ENCODE measurements at places on chromosomes 11 and 22. TPM values are rescaled to one million over a fixed set of nuclear protein-coding genes. Genes with fewer than 3 reads are reported as not detected.

- H3K27me3 ChIP-seq: no peaks in the 10 kb centered on the region
- H3K36me3 ChIP-seq: no peaks in the 10 kb centered on the region
- no peak overlapping the region for H3K4me3 ChIP-seq
Measured at GRCh38 chr22:36377022-36377631, 10.6 kb downstream of the MYH9 start.

GRCh38 chr11:69588270-69588669 lies 52.7 kb upstream of the CCND1 start:
- peaks cover 3% of the 10 kb centered on the region for H3K4me1 ChIP-seq
- peak; percentile 24 for DNase-seq

GRCh38 chr22:37366601-37367000 lies 60.7 kb downstream of the ELFN2 start:
- DNase-seq: no peak
- H3K4me3 ChIP-seq: no peak overlapping the region
- no peak overlapping the region for H3K27ac ChIP-seq

- no peak overlapping the region for H3K4me3 ChIP-seq
- no peak overlapping the region for H3K27ac ChIP-seq
- peaks cover 5% of the 10 kb centered on the region for H3K4me1 ChIP-seq
Measured at GRCh38 chr22:18111759-18112330, 1.2 kb downstream of the TUBA8 start.

GRCh38 chr22:36465232-36466021 lies 16.0 kb downstream of the TXN2 start:
- peaks cover 68% of the 10 kb centered on the region for H3K4me1 ChIP-seq
- DNase-seq: peak; percentile 85
- H3K27me3 ChIP-seq: no peaks in the 10 kb centered on the region
- no peaks in the 10 kb centered on the region for H3K36me3 ChIP-seq

DNA sequence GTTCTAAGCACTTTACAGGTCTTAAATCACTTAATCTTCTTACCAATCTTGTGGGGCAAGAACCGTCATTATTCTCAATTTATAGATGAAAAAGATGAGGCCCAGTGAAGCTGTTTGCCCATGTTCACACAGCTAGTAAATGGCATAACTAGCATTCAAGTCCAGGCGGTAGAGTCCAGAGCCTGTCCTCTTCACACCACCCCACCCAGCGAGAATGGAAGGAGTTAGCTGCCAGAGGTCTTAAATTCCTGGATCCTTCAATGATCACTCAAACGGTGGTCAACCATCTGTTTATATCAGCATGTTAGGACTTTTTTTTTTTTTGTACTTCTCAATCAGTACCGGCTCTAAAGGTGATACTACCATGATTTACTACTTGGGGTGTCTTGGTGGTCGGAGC lies 43.3 kb downstream of the PARVA start:
- no peaks in the 10 kb centered on the region for H3K27me3 ChIP-seq
- no peak overlapping the region for H3K4me3 ChIP-seq
- DNase-seq: no peak
- H3K36me3 ChIP-seq: no peaks in the 10 kb centered on the region

DNA sequence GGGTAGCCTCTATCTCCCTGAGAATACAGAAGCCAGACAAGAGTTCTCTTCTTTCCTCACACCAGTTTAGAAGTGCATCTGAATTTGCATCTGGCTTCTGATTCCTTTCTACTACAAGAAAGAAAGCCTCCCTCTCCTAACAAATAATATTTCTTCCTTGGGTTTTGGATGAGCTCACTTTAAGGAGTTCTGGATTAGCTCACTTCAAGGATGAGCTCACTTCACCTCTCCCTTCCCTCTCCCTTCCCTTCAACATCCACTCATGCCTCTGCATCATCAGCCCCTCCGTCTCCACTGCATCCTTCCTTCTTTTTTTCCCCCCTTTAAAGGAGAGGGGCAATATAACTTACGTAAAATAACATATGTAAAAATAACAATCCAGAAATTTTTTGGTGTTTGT lies 1.6 kb upstream of the MTNR1B start:
- H3K36me3 ChIP-seq: no peaks in the 10 kb centered on the region
- no peak for DNase-seq
- H3K27ac ChIP-seq: no peak overlapping the region

GRCh38 chr11:101003468-101003867 lies 126.1 kb downstream of the PGR start:
- H3K4me3 ChIP-seq: no peak overlapping the region
- no peak overlapping the region for H3K27ac ChIP-seq
- no peaks in the 10 kb centered on the region for H3K36me3 ChIP-seq
- no peaks in the 10 kb centered on the region for H3K4me1 ChIP-seq
- DNase-seq: no peak

GRCh38 chr11:64713016-64713707 lies 9.8 kb downstream of the NRXN2 start:
- H3K27ac ChIP-seq: no peak overlapping the region
- peaks cover 7% of the 10 kb centered on the region for H3K27me3 ChIP-seq
- H3K4me1 ChIP-seq: peaks cover 10% of the 10 kb centered on the region
- no peak overlapping the region for H3K4me3 ChIP-seq
- H3K36me3 ChIP-seq: no peaks in the 10 kb centered on the region
- DNase-seq: no peak

Gene LRRC74B
- not detected for total RNA-seq

Gene SLC22A12
- not detected for total RNA-seq

Gene KCNQ1
- total RNA-seq: 1.0 TPM
